ENCODE measurements at places on chromosomes 6 and 20. TPM values are rescaled to one million over a fixed set of nuclear protein-coding genes. Genes with fewer than 3 reads are reported as not detected.

The CSNK2B gene
- 124 TPM for total RNA-seq

DNA sequence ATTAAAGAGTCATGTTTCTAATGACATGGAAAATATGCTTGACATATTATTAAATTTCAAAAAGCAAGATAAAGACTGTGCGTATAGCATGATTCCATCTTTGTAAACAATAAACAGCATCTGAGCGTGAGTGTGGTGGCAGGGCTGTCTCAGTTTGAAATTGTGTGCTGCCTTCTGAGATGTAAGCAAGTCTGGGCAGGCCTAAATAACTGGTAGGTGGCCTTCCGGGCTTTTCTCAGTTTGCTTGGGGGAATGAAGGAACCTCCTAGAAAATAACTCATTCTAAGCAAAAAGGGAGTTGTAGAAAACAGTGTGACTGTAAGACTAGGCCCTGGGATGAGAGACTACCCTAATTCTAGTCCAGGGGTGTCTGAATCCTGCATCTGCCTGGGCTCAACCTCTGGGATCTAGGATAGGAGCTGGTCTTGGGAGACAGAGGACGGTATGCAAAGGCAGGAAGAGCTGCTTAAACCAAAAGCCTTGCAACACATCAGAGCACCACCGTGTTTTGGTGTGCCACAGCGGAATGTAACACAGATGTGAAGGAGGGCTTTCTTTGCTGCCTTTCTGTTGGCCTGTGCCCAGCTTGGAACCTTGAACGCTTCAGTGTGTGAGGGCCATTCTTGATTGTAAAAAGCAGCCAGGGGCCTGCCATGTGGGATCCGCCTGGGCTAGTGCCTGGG is 63.5 kb upstream of the L3MBTL3 start:
- no peak overlapping the region for H3K4me3 ChIP-seq
- DNase-seq: no peak
- H3K4me1 ChIP-seq: no peaks in the 10 kb centered on the region
- no peaks in the 10 kb centered on the region for H3K36me3 ChIP-seq
- H3K27ac ChIP-seq: no peak overlapping the region

DNA sequence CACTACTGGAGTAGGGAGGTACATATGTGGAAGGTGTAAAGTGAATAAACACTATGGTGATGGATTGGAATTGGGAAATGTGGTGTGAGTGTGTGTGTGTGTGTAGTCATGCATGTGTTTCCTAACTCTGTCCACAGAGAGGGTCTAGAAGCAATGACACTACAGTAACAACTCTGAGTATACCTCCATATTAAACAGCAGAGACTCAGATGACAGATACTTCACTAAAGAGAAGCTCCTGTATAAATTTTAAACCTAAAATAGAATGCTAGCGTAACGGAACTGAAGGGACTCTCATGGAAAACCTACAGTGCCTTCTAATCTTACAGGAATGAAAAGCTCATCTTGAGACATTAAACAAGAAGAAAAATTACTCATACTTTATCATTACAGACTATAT is 150.5 kb downstream of the SLC16A10 start:
- H3K4me1 ChIP-seq: no peaks in the 10 kb centered on the region
- no peaks in the 10 kb centered on the region for H3K36me3 ChIP-seq
- H3K27ac ChIP-seq: no peak overlapping the region
- DNase-seq: no peak
- H3K4me3 ChIP-seq: no peak overlapping the region
- no peaks in the 10 kb centered on the region for H3K27me3 ChIP-seq

DNA sequence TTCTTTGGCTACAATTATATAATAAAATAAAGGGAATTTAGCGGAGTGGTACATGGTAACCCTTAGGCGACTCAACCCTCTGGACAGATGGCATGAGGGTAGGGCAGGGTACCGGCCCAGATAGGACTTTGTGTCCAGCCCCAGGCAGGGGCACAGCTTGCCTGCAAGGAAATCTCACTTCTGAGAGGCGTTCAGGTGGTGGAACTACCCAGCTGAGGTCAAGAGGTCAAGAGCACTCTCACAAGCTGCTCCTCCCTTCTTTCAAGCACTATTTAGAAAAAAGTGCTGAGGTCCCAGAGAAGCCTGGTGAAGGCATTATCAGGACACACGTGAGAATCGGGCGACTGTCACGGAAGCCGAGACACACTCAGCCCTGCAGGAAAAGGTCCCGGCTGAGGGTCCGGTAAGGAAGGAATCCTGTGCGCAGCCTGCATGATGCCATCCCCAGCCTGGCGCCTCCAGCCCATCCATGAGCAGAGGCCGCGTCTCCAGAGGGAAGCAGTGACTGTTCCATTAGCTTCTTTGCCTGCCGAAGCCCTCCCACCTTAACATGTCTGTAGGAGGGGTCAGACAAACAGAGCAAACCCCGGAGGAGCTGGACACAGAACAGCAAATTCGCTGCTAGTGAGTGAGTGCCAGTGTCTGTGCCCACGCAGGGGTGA is 54.8 kb downstream of the WDR27 start:
- no peak overlapping the region for H3K27ac ChIP-seq
- H3K27me3 ChIP-seq: no peaks in the 10 kb centered on the region
- peak; percentile 67 for DNase-seq
- no peaks in the 10 kb centered on the region for H3K4me1 ChIP-seq

The TREM2 gene
- total RNA-seq: not detected

DNA sequence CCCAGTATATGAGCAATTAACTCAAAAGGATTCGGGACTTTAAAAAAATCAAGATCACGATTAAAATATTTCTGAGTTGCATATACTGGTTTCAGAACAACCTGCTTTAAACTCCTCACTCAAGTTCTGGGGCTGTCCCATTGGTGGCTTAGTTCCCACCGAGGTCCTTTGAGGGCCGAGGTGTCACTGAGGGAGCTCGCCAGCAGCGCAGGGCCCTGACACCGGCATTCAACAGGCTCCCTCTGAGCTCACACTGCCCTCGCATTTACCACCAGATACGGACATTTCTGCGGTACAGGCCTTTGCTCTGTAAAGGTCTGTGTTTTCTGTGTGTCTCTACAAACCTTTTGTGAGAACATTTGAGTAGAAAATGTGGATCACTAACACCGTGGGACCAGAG is 24.4 kb upstream of the BNIP5 start:
- H3K36me3 ChIP-seq: no peaks in the 10 kb centered on the region
- H3K27ac ChIP-seq: no peak overlapping the region
- no peak overlapping the region for H3K4me3 ChIP-seq
- DNase-seq: no peak

DNA sequence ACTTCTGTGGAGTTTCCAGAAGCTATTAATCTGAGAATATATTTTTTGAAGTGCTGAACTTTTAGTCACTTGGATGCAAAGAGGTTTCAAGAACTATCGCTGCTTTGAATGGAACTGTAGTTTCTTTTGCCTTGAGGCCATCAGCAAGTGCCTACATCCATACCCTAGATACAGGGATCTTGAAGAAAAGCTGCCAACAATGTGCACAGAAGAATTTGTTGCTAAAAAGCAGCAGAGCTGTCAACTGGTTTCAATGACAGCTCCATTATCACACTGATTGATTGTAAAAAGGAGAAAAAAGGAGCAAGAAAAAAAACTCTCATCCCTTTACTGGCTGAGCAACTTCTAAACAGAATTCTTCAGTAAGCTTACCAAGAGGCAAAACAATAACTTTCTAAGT is 251.0 kb upstream of the NRSN1 start:
- no peak overlapping the region for H3K27ac ChIP-seq
- H3K27me3 ChIP-seq: no peaks in the 10 kb centered on the region
- H3K4me1 ChIP-seq: no peaks in the 10 kb centered on the region
- no peaks in the 10 kb centered on the region for H3K36me3 ChIP-seq
- no peak for DNase-seq
- H3K4me3 ChIP-seq: no peak overlapping the region

DNA sequence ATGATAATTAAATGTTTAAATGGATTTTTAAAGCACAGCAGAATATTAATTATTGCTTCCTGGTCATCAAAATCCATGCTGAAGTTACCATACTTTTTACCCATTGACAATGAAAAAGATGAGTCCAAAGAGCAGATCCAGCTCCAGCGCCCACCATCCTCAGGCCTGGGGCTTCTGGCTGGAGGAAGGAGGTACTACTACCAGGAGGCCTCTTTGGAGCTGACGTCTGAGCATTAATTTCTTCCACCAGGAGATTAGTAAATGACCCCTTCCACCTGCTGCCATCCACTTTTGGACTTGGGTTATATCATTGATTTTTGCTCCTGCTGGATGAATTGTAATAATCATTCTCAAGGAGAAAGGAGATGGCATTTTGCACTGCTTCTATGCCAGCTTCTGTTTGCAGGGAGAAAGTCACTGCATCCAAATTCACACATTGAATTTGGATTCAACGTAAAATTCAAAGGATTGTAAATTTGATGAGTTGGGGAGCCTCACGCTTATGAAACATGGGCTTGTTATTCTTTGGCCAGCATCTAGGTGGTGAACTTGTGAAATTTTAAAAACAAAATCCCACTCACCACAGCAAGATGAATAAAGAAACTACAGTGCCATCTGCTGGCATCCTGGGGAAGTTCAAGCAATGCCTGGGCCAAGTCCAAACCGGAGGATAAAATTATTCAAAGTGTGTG is 121.8 kb downstream of the SASH1 start:
- H3K4me1 ChIP-seq: peaks cover 26% of the 10 kb centered on the region
- H3K4me3 ChIP-seq: no peak overlapping the region
- no peaks in the 10 kb centered on the region for H3K36me3 ChIP-seq
- H3K27me3 ChIP-seq: no peaks in the 10 kb centered on the region
- DNase-seq: no peak
- no peak overlapping the region for H3K27ac ChIP-seq

- H3K4me1 ChIP-seq: no peaks in the 10 kb centered on the region
- DNase-seq: peak; percentile 36
- H3K27ac ChIP-seq: no peak overlapping the region
- H3K27me3 ChIP-seq: no peaks in the 10 kb centered on the region
- H3K36me3 ChIP-seq: no peaks in the 10 kb centered on the region
- H3K4me3 ChIP-seq: no peak overlapping the region
These were observed 160.5 kb upstream of the AGPAT4 start for GRCh38 chr6:161434350-161434749.

- H3K27ac ChIP-seq: no peak overlapping the region
- peaks cover 8% of the 10 kb centered on the region for H3K4me1 ChIP-seq
- no peak for DNase-seq
- no peaks in the 10 kb centered on the region for H3K27me3 ChIP-seq
- H3K4me3 ChIP-seq: no peak overlapping the region
These were observed 111.9 kb upstream of the TRAF3IP2 start for GRCh38 chr6:111717621-111718020.

- H3K27ac ChIP-seq: no peak overlapping the region
- no peaks in the 10 kb centered on the region for H3K4me1 ChIP-seq
- no peaks in the 10 kb centered on the region for H3K27me3 ChIP-seq
- H3K4me3 ChIP-seq: no peak overlapping the region
- no peak for DNase-seq
These were observed 163.9 kb downstream of the IBTK start for GRCh38 chr6:82083646-82084045.
